Fibroblast of mammary gland (primary cell): ENCODE measurements at places on chromosomes 4 and X.

DNA sequence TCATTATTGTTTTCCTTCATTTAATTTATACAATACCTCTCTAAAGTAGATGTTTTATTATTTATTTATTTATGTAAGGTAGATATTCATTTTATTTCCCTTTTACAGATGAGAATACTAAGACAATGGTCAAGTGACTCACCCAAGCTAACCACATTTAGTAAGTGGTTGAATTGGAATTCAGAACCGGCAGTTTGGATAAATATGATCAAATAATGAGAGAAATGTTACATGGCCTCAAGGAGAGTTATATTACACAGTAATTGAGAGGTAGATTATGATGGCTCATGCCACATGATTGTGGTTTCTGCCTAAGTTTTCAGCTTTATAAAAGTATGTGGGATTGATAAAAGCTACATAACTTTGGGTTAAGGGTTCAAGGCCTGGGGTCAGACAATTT is 239.4 kb upstream of the BOD1L1 start:
- DNase-seq = peak; percentile 54

DNA sequence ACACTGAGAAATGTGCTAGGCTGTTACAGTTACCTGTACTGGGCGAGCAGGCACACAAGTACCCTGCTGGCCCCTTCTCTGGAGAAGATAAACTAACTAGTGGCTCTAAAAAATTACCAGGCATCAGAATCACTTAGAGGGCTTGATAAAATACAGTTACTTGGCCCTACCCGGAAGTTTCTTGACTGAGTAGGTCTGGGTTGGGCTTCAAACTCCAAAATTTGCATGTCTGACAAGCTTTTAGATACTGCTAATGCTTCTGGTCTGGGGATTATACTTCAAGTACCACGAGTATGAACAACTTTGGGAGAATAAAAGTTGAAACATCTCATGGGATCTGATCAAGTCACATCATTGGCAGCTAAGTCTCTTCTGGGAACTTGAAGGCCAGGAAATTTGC is 30.8 kb downstream of the CEP135 start:
- no peak for DNase-seq

DNA sequence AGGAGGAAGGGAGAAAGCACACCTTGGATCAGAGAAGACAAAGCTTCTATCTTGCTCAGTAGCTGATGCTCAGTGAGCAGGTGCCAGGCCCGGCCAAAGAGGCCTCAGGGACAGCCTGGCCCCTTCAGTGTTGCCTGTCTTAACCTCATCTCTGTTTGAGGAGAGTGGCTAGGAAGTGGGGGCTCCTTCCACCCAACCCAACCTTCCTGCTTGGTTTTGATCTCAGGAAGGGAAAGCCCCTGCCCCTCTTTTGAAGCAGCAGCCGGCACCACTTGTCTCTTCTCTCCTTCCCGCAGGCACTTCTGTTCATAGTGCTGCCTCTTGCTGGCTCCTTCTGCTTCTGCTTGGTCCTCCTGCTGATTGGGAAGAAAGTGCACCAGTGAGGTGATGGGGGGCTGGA is 2.4 kb upstream of the AFF2 start:
- no peak for DNase-seq

- no peak for DNase-seq
Observed at GRCh38 chr4:134812611-134813010, 611.0 kb upstream of the PABPC4L start.

- DNase-seq = peak; percentile 31
Observed at GRCh38 chrX:66030505-66031317, 9.2 kb downstream of the VSIG4 start.

GRCh38 chr4:10153161-10153560 is 36.6 kb upstream of the WDR1 start:
- no peak for DNase-seq

DNA sequence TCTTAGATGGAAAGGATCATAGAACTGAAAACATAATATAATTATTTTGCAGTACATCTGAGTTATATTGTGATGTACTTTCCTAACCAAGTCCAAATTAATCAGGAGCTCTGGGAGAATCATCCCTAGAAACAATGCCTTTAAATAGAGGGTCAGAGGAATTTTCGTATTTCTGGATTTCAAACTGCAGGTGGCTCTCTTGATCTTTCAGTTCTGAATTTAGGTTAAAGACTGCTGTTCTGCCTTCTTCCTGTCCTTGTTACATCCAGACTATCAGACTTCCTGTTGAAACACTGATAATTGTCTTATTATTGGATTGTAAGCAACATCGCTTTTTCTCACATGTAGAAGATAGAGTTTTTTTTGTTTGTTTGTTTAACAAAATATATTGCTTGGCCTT is 142.7 kb downstream of the RPA4 start:
- no peak for DNase-seq

DNA sequence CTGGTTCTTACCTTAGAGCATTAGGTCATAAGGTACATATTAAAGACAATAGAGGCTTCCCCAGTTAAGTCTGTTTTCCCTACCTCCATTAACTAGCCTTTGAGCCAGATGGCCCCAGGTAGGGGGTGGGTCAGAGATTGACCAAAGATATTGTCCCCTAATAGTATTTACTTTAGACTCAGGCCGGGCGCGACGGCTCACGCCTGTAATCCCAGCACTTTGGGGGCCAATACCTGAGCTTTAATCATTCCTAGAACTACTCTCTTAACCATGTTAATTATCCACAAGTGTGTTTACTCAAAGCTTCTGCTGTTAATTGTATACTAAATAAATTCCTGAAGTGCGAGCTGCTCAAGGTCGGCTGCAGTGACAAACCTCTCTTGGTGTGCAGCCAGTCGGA is 28.0 kb upstream of the AMBN start:
- no peak for DNase-seq

GRCh38 chr4:8205749-8206611 is 6.9 kb downstream of the SH3TC1 start:
- DNase-seq = no peak

DNA sequence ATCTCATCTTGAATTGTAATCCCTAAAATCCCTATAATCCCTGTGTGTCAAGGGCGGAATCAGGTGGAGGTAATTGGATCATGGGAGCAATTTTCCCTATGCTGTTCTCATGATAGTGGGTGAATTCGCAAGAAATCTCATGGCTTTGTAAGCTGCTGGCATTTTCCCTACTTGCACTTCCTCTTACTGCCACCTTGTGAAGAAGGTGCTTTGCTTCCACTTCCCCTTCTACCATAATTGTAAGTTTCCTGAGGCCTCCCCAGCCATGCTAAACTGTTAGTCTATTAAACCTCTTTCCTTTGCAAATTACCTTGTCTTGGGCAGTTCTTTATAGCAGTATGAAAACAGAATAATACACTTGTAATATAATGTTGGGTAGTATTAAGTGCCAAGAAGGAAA is 1087.4 kb upstream of the SLIT2 start:
- DNase-seq = no peak

- DNase-seq = no peak
Observed at GRCh38 chrX:101408532-101408841, 465 bp downstream of the HNRNPH2 start.

GRCh38 chr4:102430461-102430910 is 70.7 kb upstream of the NFKB1 start:
- peak; percentile 39 for DNase-seq

DNA sequence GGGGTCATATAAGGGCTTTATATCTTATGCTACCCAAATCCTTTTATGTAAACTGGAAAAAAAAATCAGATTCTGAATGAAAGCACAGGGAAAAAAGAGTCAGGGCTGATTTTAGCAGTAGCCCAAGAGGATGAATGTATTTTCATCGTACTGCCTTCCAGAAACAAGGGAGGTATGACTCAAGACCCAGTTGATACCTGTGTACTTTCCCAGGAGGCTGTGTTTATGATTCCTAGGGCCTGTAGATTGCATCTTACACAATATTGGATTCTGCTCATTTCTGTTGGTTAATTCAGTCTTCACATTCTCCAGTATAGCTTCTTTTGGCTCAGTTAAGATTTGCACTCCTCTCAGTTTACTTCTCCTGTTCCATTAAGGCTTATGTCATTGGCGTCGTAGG is 127.9 kb upstream of the LIMCH1 start:
- DNase-seq = no peak

DNA sequence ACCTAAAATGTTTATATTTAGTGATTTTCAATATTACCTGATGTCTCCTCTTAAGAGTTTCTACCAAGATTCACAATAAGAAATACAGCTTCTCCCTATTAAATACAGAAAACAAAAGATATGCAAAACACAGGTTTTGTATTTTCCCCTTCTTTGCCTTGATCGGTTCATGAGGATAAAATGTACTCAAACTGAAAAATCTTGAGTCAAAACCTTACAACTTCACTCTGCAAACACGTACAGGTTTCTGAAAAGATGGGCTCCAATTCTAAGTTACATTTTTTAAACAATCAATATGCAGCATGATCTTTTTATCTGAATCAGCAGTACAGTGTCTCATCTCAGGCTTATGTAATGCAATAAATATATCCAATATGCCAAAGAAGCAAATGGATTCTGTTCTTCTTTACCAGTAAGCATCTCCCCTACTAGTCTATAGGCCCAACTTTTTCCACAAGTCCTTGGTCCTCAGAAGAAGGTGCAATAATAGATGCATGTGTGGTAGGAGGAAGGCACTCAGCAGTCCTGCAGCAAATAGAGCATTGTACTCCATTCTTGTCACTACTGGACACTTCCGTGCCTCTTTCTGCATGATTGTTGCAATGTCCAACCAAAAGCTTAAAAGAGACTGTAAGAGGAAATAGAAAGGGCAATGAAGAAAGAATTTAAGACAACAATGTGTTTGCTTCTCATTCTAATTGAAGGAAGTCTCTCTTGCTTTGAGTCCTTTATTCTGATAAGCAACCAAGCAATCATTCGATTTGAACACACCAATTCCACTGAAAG is 3.2 kb downstream of the MAPK10 start:
- no peak for DNase-seq

DNA sequence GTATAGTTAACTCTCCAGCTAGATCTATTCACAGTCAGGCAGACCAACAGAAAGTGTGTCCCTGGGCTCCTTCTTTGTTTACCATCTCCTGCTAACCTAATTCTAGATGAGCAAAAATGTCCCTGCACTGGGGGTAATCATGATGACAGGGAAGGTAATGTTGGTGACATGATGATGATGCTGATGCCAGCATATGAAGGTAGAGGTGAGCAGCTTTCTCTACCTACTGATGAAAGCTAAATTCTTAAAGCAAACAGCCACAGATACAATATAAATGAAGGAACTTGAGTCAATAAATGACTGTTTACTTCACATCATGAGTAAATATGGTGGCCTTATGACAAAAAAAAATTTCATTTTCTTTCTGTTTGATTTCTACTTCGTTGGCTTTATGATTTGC is 78.5 kb downstream of the NKX6-1 start:
- DNase-seq = no peak

GRCh38 chrX:134258202-134258601 is 21.2 kb downstream of the CCDC160 start:
- no peak for DNase-seq

DNA sequence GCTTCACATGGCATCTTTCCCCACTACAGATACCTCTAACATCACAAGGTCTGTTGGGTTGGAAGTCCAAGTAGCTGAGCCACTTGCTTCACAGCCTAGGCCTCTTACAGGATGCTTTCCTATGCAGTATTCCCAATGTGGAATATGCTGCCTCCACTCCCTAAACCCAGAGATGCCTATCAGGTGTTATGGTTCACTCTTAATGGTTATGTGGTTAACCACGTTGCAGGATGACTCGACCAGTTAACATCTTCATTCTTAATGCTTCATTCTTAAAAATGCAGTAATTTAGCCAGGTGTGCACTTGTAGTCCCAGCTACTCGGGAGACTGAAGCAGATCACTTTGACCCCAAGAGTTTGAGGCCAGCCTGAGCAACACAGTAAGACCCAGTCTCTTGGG is 24.2 kb downstream of the HAUS3 start:
- DNase-seq = peak; percentile 30

GRCh38 chr4:5133201-5133600 is 81.9 kb downstream of the STK32B start:
- no peak for DNase-seq

GRCh38 chrX:40984962-40985361 is 100.3 kb upstream of the USP9X start:
- DNase-seq = no peak

DNA sequence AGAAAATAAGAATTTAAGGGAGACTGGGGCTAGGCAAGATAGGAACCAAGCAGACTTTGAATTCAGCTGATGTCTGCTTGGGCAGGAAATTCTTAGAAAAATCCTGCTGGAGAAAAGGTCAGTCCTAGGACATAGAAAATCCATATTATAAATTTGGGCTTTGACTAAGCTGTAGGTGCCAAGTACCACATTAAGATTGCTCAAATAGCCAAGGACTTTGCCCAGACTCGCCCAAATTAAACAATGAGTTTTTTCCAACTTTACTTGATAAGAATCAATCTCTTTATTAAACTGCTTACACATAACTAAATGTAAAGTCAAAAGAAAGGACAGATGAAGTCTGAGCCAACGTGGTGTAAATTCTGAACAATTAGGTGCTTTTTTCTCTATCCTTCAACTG is 95.4 kb downstream of the FUNDC1 start:
- DNase-seq = no peak

- no peak for DNase-seq
Observed at GRCh38 chr4:4862665-4863482, 3.4 kb downstream of the MSX1 start.

GRCh38 chr4:81164623-81165416 is 50.2 kb downstream of the PRKG2 start:
- peak; percentile 87 for DNase-seq

DNA sequence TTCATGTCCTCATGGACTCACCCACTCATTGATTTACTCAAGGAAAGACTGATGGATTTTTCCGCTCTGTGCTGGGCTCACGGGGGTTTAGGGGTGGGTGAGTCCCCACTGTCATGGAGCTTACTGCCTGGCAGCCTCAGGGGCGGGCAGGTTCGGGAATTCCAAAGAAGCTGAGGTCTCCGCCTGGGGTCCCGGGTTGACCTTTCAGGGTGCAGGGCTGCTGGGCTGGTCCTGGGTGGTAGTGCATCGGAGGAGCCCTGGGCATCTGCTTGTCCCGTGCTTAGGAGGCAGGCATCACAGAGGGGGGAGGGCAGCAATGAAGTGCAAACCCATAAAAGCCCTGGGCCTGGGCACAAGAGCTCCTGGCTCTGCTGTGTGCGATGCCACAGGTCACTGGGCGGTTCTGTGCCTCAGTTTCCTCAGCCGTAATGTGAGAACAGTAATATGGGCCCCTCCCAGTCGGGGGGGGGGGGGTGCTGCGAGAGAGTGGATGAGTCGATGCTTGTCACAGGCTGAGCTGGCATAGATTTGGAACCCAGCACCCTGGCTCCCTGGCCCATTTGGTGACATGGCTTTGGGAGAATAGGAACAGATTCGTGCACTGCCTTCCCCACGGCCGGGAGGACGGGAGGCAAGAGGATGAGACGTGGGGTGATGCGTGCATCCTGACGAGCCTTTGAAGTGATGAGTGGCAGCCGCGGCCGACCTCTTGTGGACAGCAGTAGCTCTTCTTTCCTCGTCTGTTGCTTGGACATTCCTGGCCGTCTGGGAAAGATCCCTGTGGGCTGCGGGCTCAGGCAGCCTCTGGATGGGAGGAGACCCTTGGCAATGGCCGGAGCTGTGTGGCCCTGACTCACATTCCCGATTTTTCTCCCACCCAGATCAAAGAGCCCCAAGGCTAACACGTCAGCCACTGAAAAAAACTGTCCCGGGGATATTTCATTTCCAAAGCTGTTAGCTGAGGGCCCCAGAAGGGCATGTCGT is 42.0 kb downstream of the PSAPL1 start:
- DNase-seq = peak; percentile 31
